ENCODE measurements at places on chromosomes 13 and 19.
A peak's percentile ranks its signal among the peaks of the same experiment; 100 is the strongest.

- no peak for DNase-seq
Measured at GRCh38 chr19:5059213-5059574, 90.3 kb downstream of the KDM4B start.

- DNase-seq: no peak
Measured at GRCh38 chr19:45526143-45526542, 18.9 kb downstream of the VASP start.

DNA sequence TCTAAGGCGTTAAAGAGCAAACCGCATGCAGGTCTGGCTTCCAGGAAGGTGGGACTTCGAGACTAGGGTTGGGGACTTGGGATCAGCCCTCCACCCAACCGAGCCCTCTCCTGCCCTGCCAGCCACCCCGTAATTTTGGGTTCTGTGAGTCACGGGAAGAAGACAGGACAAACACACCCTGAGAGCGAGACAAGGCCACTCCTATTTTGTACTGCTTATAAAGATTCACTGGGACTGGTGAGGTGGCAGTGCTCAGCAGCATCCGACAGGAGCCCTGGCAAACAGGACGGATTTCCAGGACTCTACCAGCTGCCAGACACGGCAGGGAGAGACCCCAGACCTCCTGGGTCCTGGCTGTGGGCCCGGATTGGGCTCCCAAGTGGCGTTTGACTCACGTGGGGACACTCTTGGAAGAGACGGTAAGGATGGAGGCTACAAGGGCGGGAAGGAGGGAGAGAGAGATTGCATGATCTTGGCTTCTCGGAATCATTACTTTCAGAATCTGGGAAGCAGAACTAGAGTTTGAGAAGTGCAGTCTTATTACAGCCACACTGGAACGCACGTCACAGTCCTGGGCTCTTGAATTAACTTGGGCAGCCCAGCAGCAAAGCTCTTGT is at the start of gene C5AR2:
C5AR2 (plus strand) TSS at position 245 of the 617 bp plus-strand sequence. CDS start 8,625 bp downstream, outside the sequence.
- no peak for DNase-seq

DNA sequence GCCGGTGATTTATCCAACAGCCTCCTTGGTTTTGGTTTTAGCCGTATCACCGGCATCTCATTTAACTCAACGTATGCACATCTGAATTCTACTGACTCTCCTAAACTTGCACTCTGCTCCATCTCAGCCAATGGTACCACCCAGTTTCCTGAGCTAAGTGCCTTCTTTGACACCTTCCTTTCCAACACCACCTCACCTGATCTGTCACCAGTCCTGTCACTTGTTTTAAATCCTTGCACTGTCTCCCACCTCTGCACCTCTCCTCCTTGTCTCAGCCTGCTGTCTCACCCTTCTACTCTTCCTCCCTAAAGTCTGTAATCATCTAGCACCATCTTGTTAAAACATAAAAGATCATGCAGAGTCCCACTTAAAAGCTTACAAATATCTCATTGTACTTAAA is 28.1 kb upstream of the TPT1 start:
- no peak for DNase-seq

- DNase-seq: no peak
Measured at GRCh38 chr13:113960276-113960948, 13.5 kb downstream of the C13orf46 start.

DNA sequence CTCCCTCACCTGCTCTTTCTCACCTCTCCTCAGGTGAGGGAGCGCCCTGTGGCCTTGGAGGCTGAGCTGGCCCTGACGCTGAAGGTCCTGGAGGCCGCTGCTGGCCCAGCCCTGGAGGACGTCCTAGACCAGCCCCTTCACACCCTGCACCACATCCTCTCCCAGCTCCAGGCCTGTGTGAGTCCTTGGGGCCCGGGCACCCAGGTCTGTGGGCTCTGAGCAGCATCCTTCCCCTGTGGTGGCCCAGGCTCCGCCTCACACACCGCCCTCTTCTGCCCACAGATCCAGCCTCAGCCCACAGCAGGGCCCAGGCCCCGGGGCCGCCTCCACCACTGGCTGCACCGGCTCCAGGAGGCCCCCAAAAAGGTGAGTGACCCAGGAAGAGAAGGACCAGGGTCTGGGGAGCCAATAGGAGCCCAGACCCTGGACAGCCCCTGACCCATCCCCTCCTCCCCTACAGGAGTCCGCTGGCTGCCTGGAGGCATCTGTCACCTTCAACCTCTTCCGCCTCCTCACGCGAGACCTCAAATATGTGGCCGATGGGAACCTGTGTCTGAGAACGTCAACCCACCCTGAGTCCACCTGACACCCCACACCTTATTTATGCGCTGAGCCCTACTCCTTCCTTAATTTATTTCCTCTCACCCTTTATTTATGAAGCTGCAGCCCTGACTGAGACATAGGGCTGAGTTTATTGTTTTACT is 1.9 kb downstream of the IFNL1 start:
- peak; percentile 73 for DNase-seq

DNA sequence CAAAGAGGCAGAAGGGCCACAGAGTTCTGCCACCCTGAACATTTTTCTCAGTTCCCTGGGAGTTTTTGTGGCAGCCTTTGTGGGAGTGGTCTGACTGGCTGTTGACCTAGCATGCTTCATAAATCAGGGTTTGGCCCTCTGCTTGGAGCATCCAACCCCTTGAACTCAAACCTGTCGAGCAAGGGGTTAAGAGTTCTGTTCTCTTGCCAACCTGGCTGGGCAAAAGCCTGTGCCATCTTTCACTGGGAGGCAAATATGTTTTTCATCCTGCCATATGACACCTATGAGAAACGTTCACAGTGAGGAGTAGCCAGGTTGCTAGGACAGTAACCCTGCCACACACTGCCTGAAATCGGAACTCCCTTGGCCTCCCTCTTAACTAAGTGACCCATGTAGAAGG is 7.7 kb upstream of the TEX26 start:
- DNase-seq: no peak

GRCh38 chr19:29098091-29098490 is 114.9 kb downstream of the UQCRFS1 start:
- no peak for DNase-seq

GRCh38 chr19:13169769-13170168 is 19.6 kb downstream of the IER2 start:
- no peak for DNase-seq

GRCh38 chr13:52599037-52599847 is 43.0 kb upstream of the HNRNPA1L2 start:
- no peak for DNase-seq

GRCh38 chr19:45955905-45956608 is 17.6 kb downstream of the NOVA2 start:
- DNase-seq: no peak

- no peak for DNase-seq
Measured at GRCh38 chr13:39102981-39103490, 64.8 kb downstream of the NHLRC3 start.

GRCh38 chr19:34999498-35000337 is at the start of gene GRAMD1A:
GRAMD1A (plus strand) TSS chr19:35000323; CDS start chr19:35000479, 156 bp downstream.
- DNase-seq: peak; percentile 90

GRCh38 chr19:17560205-17560595 is 4.8 kb downstream of the COLGALT1 start:
- DNase-seq: no peak

DNA sequence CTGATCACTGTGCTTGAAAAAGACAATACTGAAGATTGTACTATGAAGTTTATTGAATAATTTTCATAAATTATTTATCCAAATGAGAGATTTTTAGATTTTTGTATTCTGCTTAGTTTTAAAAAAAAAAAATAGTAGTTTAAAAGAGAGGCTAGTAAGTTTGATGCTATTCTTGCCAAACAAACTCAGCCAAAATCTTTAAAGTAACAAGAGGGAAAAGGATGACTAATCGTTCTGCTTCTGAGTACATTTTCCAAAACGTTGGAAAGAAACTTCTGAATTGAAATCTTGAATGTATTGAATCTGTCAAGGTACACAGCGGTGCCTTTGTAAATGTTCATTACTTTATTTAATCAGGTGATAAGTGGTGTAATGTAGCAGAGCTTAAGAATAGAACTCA is 34.4 kb downstream of the NUP58 start:
- no peak for DNase-seq

DNA sequence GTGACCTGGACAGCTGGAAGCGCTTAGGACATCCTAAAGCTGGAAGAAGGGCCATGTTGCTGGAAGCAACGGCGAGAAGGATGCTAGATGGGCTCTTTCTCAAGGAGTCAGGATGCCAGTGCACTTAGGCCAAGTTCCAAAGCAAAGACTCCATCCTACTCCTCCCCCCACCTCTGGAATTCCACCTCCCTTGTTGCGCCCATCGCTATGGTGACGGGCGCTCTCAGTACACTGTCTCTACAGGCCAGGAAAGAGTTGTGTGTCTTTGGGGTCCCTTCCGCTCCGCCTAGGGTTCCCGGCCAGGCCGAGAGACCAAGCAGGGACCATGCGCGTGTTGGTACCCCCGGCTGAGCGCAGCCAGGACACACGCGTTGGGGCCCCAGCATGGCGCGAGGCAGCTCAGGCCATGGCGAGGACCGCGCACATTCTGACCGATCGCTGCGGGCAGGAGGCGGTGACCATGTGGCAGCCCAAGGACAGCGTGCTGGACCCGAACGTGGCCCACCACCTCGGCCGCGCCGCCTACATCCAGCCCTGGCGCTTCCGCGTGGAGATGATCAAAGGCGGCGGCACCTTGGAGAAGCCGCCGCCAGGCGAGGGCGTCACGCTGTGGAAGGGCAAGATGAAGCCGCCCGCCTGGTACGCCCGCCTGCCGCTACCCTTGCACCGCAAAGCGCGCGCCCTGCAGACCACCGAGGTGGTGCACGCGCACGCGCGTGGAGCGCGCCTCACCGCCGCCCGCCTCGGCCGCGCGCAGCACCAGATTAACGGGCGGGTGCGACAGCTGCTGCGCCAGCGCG is 31.0 kb upstream of the SLC1A6 start:
- no peak for DNase-seq

- DNase-seq: no peak
Measured at GRCh38 chr13:30971575-30971974, 39.1 kb downstream of the TEX26 start.

DNA sequence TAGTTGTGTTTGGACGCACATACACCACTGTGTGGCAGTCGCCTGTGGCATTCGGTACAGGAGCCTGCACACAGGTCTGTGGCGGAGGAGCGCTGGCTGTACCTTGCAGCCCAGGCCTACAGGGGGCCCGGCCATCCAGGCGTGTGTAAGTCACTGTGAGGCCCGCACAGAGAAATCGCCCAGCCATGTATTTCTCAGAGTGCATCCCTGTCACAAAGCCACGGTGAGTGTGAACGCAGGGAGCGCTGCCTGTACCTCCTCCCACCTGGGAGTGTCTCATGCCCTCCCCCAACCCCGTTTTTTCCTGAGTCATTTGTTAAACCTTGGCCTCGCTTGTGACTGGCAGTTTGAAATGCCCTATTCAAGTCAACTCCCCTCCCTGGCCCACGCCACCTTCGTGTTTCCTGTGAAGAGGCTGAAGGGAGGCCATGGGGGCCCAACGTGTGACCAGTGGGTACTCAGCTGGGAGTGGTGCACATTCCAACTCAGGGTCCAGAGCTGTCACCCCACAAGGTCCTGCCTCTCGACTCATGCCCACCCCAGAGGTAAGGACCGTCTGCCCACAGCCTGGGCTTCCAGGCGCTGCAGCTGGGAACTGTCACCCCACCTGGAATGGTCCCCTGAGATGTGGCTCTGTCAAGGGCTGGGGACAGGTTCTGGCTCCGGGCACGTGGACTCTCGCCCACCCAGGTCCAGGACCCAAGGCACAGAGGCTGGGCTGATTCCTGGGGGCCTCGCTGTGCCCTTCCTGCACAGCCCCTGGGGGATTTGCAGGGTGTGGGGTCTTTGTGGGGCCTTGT is 11.6 kb upstream of the RASA3 start:
- peak; percentile 68 for DNase-seq

GRCh38 chr19:29560313-29561075 is 34.7 kb downstream of the VSTM2B start:
- DNase-seq: no peak

DNA sequence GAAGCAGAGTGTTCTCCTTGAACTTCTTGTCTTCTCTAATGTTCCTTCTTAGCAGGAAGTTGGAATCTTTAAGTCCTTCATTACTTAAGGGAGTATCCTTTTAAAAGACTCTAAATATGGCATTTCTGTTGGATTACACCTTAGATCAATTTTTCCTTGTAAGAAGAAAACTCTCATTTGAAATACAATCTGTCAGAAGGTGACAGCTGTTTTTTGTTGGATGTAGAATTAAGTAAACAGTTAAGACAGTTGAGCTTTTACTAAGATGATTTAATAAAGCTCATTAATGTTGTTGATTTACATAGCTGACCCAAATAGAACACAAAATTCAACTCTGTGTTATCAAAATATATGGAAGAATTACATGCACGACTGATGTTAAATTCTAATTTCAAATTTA is 16.7 kb upstream of the MBNL2 start:
- DNase-seq: no peak

DNA sequence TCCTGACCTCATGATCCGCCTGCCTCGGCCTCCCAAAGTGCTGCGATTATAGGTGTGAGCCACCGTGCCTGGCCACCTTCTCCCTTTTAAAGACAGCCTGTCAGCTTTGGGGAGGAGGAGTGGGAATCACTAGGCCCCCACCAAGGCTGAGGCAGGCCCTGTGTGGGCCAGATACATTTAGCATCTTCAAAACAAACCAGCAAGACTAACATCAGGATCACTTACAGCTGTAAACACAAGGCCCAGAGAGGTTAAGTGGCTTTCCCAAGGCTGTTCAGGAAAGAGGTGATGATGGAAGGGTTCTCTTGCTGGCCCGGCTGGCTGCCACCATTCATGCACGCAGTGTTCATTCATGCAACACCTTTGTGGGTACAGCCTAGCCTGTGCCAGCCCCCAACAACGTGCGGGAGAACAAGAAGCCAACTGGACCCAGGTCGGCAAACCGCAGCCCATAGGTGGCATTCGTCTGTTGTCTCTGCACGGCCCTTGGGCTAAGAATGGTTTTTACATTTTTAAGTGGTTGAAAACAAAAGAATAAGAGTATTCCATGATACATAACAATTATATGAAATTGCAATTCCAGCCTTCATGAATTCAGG is 23.0 kb downstream of the IER2 start:
- DNase-seq: no peak

DNA sequence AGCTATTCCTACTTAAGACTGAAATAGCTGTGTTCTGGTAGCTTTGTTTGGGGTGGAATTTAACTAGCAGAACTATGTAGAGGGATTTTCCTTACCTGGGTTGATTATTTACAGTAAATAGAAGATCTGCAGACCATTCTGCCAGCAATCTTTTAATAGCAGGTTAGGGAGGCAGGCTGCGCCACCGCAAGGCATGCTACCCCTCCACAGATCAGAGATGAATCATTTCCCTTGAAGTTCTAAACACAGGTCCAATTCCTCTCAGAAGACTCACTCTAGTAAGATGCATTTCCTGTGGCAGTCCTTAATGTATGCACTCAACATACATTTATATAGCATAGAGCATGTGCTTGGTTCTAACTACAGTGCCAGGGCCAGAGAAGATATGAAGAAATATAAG is 109.0 kb downstream of the TNFRSF19 start:
- DNase-seq: peak; percentile 38

DNA sequence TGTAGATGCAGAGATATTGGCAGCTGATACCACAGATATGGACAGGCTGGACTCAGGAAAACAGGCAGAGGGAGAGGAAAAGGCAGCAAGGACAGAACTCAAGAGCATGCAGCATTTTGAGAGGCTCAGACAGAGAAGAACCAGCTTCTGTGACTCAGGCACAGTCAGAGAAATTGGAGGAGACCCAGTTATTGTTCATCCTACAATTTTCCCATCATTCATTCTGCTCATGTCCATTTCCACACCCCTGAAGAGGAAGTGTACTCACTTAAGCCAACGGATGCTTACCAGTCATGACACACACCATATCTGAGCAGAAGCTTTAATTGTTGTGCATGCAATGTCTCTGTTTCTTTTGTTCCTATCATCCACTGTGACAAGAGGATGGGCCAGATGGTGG is 359.8 kb upstream of the HTR2A start:
- DNase-seq: no peak

GRCh38 chr19:36258028-36258875 is 43.3 kb downstream of the ZNF146 start:
- no peak for DNase-seq
